ENCODE measurements at places on chromosomes 5 and 9.

- no peak for DNase-seq
These were observed 1.9 kb downstream of the LRRC19 start for GRCh38 chr9:27003426-27004077.

DNA sequence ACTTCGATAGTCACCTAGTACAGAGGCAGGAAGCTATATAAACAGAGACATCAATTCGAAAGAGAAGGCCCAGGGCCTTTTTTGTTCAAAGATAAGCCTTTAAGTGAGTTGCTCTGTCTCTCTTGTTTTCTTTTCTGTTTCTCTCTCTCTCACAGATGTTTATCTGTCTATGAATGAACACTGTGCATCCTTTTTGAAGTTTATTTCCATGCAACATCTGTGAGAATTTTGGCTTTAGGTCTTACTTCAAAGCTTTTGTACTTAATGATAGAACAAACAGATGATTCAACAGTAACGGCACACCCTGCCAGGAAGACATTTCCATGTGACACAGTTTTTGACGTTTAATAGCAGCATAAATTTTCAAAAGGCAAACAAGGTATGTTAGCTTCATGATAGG lies 1413.1 kb upstream of the CDH6 start:
- no peak for DNase-seq

DNA sequence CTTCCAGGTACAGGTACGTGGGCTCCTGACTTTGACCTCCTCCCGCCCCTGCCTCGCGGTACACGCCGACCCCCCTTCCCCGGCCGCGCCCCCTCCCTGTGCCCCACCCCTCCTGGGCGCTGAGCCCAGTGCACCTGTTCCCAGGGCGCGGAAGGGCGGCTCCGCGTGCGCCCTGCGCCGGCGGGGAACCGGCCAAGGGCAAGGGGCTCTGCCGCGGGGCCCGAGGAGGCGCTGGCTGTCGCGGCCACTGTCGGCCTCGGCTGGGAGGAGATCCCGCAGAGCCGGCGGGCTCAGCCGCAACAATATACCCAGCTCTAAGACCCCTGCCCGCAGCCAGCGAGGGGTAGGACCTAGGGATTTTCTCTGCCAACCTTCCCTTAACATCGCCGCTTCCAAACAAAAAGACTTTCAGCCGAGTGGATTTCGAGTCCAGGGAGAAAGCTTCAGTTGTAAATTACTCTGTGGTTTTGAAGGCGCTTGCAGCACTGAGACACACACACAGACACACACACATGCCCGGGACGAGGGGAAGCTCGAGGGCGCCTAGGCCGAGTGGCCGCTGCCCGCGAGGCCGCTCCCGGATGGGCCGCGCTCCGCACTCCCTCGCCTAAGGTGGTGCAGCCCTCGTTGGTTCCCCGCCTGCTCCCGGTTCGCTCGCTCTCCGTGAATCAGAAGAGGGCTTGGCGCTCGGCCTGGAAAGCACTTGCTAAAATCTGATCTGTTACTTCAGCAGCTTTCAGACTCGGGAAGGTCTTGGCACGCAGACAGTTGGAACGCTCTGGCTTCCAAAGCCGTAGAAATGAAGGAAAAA lies 1.2 kb downstream of the FGF18 start:
- no peak for DNase-seq

GRCh38 chr5:131536211-131536826 lies 98.7 kb downstream of the RAPGEF6 start:
- DNase-seq = peak; percentile 74
